ENCODE measurements at places on chromosomes 7 and 10. TPM values are rescaled to one million over a fixed set of nuclear protein-coding genes. Genes with fewer than 3 reads are reported as not detected.

DNA sequence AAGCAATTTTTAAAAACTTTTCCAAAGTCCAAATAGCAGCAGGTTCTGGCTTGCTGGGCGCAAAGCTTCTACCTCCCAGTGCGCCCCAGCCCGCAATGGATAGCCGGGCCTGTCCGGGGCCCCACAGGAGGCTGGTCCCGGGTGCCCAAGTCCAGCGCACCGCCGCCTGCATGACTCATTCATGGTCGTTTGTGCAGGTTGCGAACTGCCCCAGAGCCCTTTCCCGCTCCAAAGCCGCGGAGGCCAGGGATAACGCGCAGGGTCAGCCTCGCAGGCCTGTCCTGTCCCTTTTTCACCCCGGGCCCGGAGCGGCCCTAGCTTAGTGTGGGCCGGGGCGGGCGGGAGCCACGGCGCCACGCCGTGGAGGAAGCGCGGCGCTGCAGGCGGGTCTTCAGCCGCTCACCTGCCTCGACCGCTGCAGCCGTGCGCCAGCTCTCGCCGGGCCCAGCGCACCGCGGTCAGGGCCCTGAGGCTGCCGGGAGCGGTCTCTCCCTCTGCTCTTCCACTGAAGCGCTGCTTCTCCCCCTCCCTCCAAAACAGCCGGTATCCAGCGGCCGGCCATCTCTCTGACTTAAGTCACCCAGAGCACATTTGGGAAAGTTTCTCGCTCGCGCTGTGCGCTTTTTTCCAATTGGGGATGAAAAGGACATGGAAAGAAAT is 1.7 kb upstream of the EGR2 start:
- peaks cover 74% of the 10 kb centered on the region for H3K27me3 ChIP-seq
- peaks cover 14% of the 10 kb centered on the region for H3K4me1 ChIP-seq
- DNase-seq = peak; percentile 57

HOXA10 gene
- 1.1 TPM for total RNA-seq

- H3K27me3 ChIP-seq = no peaks in the 10 kb centered on the region
- H3K27ac ChIP-seq = no peak overlapping the region
- peaks cover 7% of the 10 kb centered on the region for H3K36me3 ChIP-seq
- H3K4me1 ChIP-seq = peaks cover 2% of the 10 kb centered on the region
Measured at GRCh38 chr7:137888241-137888640, 41.5 kb upstream of the DGKI start.

- no peak overlapping the region for H3K27ac ChIP-seq
- DNase-seq = no peak
- H3K27me3 ChIP-seq = peaks cover 21% of the 10 kb centered on the region
- H3K4me3 ChIP-seq = no peak overlapping the region
- no peaks in the 10 kb centered on the region for H3K4me1 ChIP-seq
Measured at GRCh38 chr10:48527756-48528155, 77.1 kb downstream of the ARHGAP22 start.

DNA sequence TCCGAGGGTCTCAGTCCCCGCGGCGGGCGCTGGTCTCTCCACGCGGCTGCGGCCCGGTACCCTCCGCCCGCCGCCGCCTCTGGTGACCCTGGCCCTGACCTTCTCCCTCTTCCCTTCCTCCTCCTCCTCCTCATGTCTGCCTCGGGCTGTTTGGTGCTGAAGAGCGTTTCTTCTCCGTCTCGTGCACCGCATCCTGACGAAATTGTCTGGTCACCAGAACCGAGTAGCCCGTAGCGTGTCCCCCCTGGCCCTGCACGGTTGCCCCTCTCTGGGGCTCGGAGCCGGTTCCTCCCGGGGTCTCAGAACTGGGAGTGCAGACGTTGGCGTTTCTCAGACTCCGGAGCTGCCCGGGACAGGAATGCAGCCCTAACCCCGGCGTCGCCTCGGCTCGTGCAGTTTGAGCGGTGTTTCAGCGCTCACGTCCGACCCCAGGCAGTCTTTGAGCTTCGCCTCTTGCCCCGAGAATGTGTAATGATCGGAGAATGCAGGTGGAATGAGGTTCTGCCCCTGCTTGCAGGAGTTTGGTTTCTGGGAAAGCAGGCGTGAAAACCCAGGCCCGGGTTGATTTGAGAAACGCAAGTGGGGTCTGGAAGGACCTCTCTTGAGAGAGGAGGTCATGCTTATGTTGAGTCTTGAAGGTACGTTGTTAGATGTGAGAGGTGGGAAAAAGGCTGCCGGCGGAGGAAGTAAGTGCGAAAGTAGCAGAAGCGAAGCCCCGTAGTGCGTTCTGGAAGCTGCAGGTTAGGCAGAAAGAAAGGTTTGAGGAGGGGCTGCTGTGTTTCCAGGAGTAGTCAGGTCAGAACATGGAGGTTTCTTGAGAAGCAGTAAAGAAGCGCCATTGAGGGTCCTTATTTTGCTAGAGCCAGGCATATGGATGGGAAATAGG is 743 bp downstream of the RBM17 start:
- no peaks in the 10 kb centered on the region for H3K27me3 ChIP-seq
- H3K4me3 ChIP-seq = peak overlapping the region; percentile 95
- H3K4me1 ChIP-seq = peaks cover 32% of the 10 kb centered on the region
- no peak for DNase-seq

JMJD1C gene
- 70.8 TPM for total RNA-seq

NUPR2 gene
- total RNA-seq = 0.38 TPM

DNA sequence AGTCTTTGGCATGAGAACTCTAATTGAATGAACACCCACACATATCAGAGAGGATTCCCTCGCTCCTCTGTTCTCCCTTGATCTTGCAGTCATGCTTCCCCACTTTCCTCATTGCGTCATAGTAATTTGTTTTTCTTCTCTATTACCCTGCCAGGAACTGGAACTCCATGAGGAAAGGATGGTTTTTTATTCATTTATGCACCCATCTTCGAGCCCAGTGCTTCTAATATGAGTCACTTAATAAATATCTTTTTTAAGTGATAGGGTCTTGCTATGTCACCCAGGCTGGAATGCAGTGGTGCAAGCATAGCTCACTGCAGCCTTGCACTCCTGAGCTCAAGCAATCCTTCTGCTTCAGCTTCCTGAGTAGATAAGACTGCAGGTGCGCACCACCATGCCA is 83.5 kb downstream of the OTUD1 start:
- H3K27ac ChIP-seq = no peak overlapping the region
- H3K4me3 ChIP-seq = no peak overlapping the region
- H3K27me3 ChIP-seq = no peaks in the 10 kb centered on the region
- H3K36me3 ChIP-seq = no peaks in the 10 kb centered on the region

DIP2C gene
- 2.2 TPM for total RNA-seq

Measured in thymus (tissue), 14 donors.